ENCODE measurements at places on chromosomes 2 and 18.
A peak's percentile ranks its signal among the peaks of the same experiment; 100 is the strongest.

GRCh38 chr2:66772618-66773017 is 337.7 kb downstream of the MEIS1 start:
- DNase-seq = no peak

GRCh38 chr2:15636972-15637785 is 45.5 kb downstream of the DDX1 start:
- DNase-seq = peak; percentile 85

DNA sequence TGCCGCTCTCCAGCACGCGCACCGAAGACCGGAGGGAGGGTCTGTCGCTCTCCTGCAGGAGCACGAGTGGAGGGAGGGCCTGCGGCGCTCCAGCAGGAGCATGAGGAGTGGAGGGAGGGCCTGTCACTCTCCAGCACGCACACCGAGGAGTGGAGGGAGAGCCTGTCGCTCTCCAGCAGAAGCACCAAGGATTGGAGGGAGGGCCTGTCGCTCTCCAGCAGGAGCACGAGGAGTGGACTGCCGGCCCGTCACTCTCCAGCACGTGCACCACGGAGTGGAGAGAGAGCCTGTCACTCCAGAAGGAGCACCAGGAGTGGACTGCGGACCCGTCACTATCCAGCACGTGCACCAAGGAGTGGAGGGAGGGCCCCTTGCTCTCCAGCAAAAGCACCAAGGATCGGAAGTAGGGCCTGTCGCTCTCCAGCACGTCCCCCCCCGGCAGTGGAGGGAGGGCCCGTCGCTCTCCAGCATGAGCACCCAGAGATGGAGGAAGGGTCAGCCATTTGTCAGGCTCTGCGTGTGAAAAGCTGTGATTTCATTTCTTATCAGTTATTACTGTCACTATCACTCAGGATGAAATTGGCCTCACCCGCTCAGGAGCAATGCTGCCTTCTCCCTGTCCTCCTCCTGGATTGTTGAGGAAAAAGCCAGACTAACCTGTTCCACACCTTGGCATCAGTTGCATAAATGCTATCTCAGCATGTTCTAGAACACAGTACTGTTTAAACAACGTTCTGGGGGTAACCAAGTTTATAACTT is 35.9 kb downstream of the ADI1 start:
- peak; percentile 81 for DNase-seq

DNA sequence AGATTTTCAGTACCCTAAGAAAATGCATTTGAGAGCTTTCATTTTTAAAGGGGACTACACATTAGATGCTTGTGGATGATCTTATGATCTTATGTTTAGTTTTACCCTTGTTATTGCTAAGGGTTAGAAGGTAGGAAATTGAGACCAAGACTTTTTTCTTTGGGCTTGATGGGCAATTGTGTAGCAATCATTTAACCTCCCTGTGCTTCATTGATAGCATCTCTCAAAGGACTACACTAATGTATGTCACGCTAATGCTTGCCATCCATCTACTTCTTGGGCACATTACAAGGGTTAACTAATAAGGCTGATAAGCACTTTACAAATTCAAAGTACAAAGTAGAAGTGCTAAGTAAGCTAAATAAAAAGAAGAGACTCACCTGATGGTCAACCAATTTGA is 189.3 kb upstream of the LRP1B start:
- DNase-seq = no peak

DNA sequence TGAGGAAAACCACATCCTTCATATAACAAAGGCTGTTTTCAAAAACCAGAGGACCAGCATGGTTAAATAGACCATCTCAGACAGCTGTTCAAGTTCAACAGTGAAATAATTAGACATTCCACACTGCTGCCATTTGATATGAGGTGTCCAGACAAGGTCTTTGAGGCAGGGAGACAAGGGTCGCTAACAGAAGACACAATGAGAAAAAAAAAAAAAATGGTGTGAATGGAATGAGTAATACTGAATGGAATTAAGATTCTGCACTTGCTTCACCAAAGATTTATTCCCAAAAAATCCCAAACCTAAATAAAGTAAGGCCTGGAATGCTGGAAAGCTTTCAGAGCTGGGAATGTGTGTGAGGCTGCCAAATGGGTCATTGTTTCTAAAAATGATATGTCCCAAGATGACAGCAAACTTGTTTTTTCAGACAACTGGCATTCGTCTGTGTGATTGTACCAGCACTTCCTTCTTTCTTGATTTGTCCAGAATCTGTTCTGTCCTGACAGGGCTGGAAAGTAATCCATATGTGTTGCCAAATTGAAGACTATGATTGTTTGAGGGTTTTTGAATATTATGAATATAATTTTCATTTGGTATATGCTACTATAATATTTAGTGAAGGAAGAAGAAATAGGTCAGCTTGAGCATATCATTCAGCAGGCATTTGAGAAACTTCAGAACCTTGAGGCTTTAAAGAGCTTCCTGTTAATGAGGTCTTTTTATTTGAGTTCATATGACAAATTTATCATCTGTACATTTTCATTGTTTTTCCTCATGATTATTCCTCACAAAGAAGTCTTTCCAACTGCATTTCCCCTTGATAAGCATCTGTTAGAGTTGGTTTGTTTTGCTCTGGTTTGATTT is 85.2 kb upstream of the ITGA4 start:
- DNase-seq = peak; percentile 68

- DNase-seq = no peak
Observed at GRCh38 chr2:197269815-197270214, 40.8 kb downstream of the ANKRD44 start.

DNA sequence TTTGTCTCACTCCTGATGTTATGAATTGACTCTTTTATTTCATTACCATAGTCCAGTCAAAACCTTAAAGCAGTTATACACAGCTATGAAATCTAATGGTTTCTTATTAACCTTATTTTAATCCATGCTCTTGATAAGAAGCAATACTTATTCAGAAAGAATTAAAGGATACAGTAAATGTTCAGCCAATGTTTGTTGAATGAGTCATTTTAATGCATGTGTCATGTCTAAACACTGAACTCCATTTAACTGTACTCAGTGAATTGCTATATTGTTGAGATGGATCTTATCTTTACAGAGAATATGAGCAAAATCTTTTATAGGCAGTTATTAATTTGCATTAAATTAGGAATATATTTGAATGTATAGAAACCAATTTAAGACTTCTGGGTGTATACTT is 135.1 kb upstream of the TFPI start:
- no peak for DNase-seq

DNA sequence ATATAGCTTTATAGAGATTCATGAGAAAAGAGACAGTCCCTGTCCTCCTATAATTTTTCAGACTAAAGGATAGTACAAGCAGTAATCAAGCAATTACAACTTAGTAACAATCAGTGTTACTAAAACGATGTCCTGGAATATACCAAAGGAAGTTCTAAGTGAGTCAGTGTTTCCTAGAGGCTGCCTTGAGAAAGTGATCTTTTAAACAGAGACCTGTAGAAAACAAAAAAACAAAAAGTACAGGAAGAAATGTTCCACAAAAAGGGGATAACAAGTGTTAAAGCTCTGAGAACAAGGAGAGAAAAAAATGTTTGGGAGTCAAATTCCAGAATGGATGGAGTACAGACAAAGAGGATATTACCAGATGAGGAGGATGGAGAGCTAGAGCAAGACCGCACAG is 556.4 kb downstream of the ERBB4 start:
- no peak for DNase-seq

DNA sequence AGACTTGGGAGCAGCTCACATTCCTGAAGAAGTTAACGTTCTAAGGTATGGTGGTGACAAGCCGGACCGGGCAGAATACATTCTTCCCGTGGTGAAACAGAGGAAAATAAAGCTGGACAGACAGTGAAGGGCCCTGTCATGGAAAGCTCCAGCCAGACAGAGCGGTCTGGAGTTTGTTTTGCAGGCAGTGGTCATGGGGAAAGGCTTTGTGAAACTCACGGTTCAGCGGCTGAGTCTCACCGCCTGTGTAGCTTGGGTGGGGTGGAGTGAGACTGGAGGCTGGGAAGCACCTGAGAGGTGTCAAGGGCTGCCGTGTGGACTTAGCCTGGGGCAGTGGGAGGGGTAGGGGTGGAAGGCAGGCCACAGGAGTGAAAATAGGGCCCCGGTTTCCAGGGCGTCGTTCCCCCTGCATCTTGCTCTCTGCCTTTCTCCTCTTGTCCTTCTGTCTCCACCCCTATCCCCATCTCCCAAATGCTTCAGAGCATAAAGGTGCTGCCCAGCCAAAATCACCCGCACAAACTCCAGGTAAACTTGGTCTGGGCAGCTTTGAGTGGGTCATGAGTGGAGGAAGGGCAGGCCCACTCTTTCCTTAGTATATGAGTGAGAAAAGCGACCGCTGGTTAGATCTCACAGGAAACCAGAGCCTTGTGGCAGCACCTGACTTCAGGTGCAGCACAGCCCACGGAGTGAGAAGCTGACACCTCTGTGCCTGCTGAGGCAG is 11.4 kb upstream of the SLC20A1 start:
- DNase-seq = no peak

- DNase-seq = peak; percentile 67
Observed at GRCh38 chr2:84481702-84482101, 22.6 kb upstream of the SUCLG1 start.

DNA sequence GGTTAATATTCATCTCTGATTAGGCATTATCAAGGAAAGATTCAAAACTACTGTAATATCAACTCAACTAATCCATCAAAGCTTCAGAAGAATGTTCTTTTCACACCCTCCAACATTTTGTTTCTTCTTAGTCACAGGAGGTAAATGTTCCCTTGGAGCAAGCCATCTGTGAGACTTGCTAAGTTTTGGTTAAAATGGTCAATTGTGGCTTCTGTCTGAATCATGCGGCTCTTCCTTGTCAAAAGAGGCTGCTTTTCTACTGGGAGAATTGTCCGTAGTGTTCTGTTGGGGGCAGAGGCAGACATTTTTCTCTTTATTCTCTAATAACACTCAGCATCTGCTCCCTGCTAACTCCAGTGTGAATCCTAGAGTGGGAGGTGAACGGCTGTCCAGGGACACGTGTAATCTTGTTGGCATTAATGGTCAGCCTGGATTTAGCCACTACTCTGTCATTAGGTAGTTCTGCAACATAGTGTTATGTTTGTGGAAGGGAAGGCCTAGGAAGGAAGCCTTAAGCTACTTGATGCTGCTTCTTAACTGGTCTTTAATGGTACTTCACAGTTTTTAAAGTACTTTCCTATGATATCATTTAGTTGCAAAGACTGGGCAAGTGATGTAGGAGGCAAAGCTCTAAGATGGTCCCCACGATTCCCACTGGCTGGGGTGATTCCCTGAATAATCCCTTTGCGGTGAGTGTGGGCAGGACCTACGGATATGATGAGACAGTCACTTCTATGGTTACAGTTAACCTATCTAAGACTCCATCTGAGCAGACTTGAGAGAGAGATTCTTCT is 22.6 kb upstream of the FAP start:
- no peak for DNase-seq

- no peak for DNase-seq
Observed at GRCh38 chr2:101197215-101197745, 46.1 kb upstream of the TBC1D8 start.

DNA sequence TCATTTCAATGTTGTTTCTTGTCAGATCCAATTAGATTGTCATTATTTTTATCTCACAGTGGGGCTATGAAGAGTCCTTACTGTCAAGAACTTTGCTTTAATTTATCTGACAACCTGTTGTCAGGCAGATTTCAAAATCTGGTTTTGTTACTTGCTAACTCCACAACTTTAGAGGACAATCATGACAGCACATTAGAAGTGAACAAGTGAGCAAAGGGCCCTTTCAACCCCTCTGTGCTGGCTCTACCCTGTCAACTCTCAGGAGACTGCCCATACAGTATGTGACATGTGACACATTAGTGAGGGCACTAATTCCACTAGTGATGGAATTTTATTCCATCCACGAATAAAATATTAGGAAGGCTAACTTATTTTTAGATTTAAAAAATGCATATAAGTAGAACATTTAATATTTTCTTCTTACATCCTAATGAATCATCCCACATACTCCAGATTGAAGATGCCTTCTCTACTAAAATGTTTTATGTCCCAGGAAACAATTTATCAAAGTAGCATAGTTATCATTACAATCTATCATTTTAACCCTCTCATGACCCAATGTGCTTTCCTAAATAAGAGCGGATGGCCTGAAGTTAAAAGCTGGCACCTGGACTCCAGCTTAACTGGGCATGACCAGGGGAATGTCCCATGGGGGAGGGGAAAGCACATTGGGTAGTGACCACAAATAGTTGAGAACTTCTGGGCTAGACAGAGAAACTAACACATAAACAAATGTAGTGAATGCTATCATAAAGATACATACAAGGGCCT is 97.6 kb upstream of the PPP1CB start:
- DNase-seq = no peak

DNA sequence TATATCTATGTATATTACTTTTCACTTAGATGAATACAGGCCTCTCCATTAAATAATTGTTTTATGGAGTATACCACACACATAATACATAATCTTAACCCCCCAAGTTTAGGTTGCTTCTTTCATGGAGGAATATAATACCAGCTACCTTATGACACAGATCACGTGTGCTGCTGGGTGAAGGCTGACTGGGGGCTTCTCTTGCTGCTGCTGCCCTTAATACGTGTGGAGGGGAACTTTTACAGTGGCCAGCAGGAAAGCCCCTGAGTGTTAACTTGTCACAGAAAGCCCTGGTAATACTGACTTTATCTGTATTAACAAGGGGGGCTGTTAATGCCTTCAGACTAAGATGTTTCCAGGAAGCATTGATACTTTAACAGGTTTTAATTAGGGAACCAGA is 63.1 kb downstream of the LAMA3 start:
- no peak for DNase-seq

GRCh38 chr2:1373830-1374229 is 39.4 kb upstream of the TPO start:
- no peak for DNase-seq

DNA sequence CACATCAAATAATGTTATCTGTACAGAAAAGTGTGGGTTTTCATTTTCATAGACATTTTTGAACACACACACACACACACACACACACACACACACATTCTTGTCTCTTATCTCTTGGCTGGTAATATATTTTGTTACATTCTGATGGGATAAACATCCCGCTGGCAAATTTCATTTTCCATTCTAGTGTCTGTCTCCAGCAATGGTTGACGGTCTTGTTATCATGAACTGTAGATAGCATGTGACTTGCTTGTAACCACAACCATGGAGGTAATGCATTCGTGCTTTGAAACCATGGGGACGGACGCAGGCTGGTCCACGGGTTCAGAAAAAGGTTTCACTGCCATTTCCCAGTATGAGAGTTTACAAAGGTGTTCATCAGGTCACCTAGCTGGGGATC is 156.4 kb downstream of the PPP1R1C start:
- DNase-seq = no peak

- DNase-seq = no peak
Observed at GRCh38 chr18:7684357-7684756, 117.2 kb downstream of the PTPRM start.

- DNase-seq = peak; percentile 2
Observed at GRCh38 chr2:212520340-212520739, 18.3 kb downstream of the ERBB4 start.
